ENCODE measurements at places on chromosomes 3 and 15. TPM values are rescaled to one million over a fixed set of nuclear protein-coding genes. Genes with fewer than 3 reads are reported as not detected.

The USP19 gene
- polyA plus RNA-seq = 54.4 TPM

The TGFBR2 gene
- 25.1 TPM for polyA plus RNA-seq

The CAMP gene
- polyA plus RNA-seq = not detected

The C3orf70 gene
- 55.0 TPM for polyA plus RNA-seq

The DGKG gene
- polyA plus RNA-seq = 9.7 TPM

The PCSK6 gene
- polyA plus RNA-seq = 11.1 TPM

The ATP13A5 gene
- 2.6 TPM for polyA plus RNA-seq

The TF gene
- polyA plus RNA-seq = 708 TPM

The IQCF5 gene
- polyA plus RNA-seq = not detected

The MYL3 gene
- 2.2 TPM for polyA plus RNA-seq

The RARRES1 gene
- polyA plus RNA-seq = 4.6 TPM

The CTXN2 gene
- 1.1 TPM for polyA plus RNA-seq

The KCNMB2 gene
- 16.5 TPM for polyA plus RNA-seq

The SERINC4 gene
- 0.29 TPM for polyA plus RNA-seq

The RETNLB gene
- not detected for polyA plus RNA-seq

The RTP1 gene
- polyA plus RNA-seq = 1.1 TPM

The DENND4A gene
- polyA plus RNA-seq = 25.0 TPM

The SEMA7A gene
- 39.4 TPM for polyA plus RNA-seq

The KLHL40 gene
- 0.21 TPM for polyA plus RNA-seq

The HIGD2B gene
- polyA plus RNA-seq = not detected

The LRTM1 gene
- 0.44 TPM for polyA plus RNA-seq

The DPPA2 gene
- polyA plus RNA-seq = not detected

The CTSH gene
- polyA plus RNA-seq = 33.6 TPM

The PIGBOS1 gene
- 15.6 TPM for polyA plus RNA-seq

The SOX14 gene
- polyA plus RNA-seq = 2.7 TPM

The THAP10 gene
- 12.5 TPM for polyA plus RNA-seq

The TM4SF1 gene
- 18.5 TPM for polyA plus RNA-seq

The GPR149 gene
- 1.5 TPM for polyA plus RNA-seq

The GOLGA8J gene
- polyA plus RNA-seq = 0.90 TPM

The ZNF106 gene
- polyA plus RNA-seq = 29.2 TPM

The RBP2 gene
- 0.23 TPM for polyA plus RNA-seq

The SLC12A1 gene
- 3.0 TPM for polyA plus RNA-seq

The FGF7 gene
- 5.8 TPM for polyA plus RNA-seq

The GOLGA6L4 gene
- polyA plus RNA-seq = 15.8 TPM

The RPP14 gene
- 20.1 TPM for polyA plus RNA-seq

The P2RY13 gene
- polyA plus RNA-seq = 7.5 TPM

The MOBP gene
- polyA plus RNA-seq = 318 TPM

The ALDH1A3 gene
- polyA plus RNA-seq = 2.5 TPM

The STRC gene
- polyA plus RNA-seq = 3.1 TPM

The STRA6 gene
- 14.8 TPM for polyA plus RNA-seq

The BCL2A1 gene
- 0.38 TPM for polyA plus RNA-seq
